ENCODE measurements at places on chromosomes 13 and 19. TPM values are rescaled to one million over a fixed set of nuclear protein-coding genes. Genes with fewer than 3 reads are reported as not detected.

The KLK8 gene
- total RNA-seq = not detected

GRCh38 chr13:28415994-28416421 is 78.9 kb downstream of the FLT1 start:
- no peak for DNase-seq

DNA sequence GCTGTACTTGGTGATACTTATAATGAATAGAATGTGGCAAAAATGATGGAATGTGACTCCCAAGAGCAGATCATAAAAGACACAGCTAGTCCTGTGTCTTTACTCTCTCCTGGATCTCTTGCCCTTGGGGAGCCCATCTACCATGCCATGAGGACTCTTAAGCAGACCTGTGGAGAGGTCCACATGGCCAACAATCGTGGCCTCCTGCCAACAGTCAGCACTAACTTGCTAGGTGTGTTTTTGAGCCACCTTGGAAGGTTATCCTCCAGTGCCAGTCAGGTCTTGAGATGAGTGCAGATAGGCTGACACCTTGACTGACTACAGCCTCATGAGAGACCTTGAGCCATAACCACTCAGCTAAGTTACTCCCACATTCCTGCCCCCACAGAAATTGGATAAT is 22.3 kb upstream of the GPR183 start:
- DNase-seq = no peak

DNA sequence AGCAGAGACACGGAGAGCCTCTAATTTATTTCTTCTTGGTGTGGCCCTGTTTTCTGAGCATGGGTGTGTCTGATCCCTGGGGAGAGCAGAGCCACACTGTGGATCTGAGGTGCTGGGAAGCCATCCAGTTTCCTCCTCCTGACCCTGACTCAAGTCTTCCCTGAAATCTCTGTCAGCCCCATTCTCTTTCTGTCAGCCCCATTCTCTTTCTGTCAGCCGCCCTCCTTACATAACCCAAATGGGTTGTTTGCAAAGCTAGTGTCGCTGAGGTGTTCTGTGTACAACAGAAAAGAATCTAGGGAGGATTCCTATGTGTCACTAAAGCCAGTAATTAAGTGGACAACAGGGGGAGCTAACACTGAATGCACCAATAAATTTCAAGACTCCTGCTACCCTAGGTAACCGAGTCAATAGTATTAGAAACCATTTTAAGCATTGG is 50.2 kb downstream of the LRCH1 start:
- no peak for DNase-seq
